Kasumi-1 (cell line): ENCODE measurements at places on chromosomes 12 and 14.

- no peak for DNase-seq
Observed at GRCh38 chr12:128929057-128929456, 75.8 kb downstream of the GLT1D1 start.

GRCh38 chr12:5269846-5270245 is 162.1 kb upstream of the NTF3 start:
- DNase-seq = no peak

DNA sequence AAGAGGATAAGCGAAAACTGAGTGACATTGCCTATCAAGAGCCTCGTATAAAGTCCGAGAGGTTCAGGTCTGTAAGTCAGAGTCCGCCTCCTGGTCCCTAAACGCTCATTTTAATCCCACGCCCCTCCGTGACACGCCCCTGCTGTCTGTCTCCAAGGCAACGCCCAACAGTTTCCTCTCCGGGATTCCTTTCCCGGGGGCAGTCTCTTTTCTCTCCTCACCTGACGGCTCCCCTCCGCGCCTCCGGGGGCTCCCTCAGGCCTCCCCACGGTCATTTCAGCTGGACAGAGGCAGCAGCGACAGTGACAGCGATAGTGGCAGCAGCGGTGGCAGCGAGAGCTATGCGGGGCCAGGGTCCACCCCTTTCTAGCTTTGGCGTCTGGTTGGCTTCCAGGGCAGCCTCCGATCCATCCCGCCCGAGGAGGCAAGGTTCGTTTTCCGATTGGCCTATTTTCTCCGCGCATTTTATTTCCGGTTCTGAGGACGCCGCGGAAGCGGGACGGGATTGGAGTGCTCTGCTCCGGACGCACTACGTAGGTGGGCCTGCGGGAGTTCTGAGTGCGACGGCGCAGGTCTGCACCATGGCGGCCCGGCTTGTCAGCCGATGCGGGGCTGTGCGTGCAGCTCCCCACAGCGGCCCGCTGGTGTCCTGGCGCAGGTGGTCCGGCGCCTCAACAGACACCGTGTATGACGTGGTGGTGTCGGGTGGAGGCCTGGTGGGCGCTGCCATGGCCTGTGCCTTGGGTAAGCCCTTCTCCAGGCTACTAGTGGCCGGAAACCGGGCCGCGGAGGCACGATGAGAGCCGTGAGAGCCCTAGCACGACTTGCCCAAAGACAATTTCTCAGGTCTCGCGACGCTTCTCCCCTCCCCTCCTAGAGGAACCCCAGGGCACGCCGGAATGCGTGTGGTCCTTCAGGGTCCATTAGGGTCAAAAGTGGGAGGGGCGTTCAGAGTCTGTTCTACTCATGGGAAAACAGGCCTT is at the start of the genes COQ6 and FAM161B:
Gene COQ6, plus strand, starts transcription at position 551 of the 983 bp plus-strand sequence. Its CDS starts 31 bp downstream, at position 582.
Gene FAM161B, minus strand, starts transcription at position 343 of the 983 bp plus-strand sequence. Its CDS starts 68 bp downstream, at position 275.
- DNase-seq = peak; percentile 98

GRCh38 chr12:132314516-132315233 is 14.7 kb downstream of the GALNT9 start:
- peak; percentile 49 for DNase-seq

DNA sequence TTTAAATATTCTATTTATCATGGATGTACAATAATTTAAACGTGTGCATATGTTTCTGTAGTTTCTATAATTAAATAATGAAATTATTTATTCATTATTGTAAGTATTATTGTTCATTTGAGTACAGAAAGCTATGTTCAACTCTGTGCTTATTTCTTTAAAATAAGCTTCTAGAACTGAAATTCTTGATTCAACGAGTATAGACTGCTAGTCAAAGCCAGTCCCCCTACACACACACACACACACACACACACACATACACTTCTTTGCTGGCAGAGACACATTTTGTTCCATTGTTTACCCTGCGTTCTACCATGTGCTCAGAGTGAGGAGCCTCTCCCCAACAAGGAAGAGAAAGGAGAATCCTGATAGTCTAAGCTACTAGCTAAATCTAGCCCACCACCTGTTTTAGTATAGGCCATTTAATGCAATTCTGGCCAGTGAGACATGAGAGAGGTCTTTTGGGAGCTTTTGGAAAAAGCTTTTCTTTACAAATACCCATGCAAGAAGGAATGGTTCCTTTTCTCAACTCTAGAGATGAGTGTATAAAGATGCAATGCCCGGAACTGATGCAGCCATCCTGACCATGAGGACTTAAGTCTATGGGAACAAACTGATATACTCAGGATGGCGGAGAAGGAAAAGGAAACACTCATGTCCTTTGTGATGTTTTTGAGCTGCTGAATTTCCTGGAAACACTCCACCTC is 161.4 kb downstream of the NDUFA12 start:
- no peak for DNase-seq

- DNase-seq = no peak
Observed at GRCh38 chr14:25929881-25930615, 667.8 kb downstream of the NOVA1 start.

GRCh38 chr12:113485330-113485729 is 13.7 kb upstream of the LHX5 start:
- DNase-seq = no peak

DNA sequence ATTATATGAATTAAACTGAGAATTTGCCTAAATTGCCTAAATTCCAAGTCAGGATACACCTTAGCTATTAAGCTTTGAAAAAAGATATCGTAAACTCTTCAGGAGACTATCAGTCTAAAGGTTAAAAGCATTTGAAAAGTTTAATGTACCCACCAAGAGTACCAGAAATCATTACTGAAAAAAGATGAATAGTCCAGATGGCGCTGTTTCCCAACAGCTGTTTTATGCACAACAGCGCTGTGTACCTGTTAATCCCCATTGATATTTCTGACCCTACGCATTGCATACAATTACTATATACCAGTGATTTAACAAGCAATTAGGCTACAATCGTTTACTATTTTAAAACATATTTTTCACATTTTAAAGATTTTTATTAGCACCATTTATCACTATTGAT is 185.0 kb downstream of the PLCZ1 start:
- no peak for DNase-seq
